ENCODE measurements at places on chromosomes 1 and 21.

GRCh38 chr1:118688891-118689290, 299.3 kb downstream of the TBX15 start:
- DNase-seq, result no peak

- DNase-seq, result no peak
These were observed 26.9 kb downstream of the IGSF21 start for GRCh38 chr1:18134324-18135046.

DNA sequence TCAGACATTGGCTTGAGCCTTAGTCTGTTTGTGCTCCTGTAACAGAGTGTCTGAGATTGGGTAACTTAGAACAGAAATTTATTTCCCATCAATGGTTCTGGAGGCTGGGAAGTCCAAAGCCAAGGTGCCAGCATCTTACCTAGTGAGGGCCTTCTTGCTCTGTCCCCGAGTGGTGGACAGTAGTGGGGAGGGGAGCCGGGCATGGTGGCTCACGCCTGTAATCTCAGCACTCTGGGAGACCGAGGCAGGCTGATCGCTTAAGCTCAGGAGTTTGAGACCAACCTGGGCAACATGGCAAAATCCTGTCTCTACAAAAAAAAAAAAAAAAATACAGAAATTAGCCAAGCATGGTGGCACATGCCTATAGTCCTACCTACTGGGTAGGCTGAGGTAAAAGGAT, 336.5 kb upstream of the VAMP3 start:
- no peak for DNase-seq

- DNase-seq, result no peak
These were observed 2.8 kb upstream of the SEC22B start for GRCh38 chr1:120178799-120179756.

DNA sequence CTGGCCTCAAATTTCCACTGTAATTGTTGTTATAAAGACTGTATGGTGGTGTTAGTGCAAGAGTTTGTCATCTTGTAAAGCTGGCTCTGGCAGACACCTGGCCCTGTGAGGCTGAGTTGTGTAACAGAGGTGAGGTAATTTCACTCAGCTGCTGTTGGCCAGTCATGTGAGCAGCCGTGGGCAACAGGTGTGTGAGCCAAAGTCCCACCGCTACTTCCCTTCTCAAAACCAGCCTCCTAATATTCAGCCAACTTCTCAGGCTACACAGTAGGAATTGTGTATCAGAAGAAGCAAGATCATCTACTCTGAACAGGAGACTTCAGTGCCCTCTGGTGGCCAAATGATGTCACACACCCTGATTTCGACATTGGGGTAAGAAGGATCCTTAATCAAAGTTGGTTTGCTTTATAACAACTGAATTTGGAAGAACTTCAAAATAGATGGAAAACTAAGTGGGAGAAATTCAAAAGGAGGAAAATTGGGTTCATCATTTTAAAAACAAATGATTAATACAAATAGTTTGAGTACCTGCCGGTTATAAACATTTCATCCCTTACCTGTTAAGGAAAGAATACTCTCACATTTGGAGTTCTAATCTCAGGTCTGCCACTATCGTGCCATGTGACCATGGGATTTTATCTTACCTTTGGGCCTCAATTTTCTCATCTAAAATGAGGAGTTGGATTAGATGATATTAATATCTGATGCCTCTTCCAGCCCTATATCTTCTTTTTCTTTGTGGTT, 2.6 kb upstream of the CREG1 start:
- peak; percentile 70 for DNase-seq

DNA sequence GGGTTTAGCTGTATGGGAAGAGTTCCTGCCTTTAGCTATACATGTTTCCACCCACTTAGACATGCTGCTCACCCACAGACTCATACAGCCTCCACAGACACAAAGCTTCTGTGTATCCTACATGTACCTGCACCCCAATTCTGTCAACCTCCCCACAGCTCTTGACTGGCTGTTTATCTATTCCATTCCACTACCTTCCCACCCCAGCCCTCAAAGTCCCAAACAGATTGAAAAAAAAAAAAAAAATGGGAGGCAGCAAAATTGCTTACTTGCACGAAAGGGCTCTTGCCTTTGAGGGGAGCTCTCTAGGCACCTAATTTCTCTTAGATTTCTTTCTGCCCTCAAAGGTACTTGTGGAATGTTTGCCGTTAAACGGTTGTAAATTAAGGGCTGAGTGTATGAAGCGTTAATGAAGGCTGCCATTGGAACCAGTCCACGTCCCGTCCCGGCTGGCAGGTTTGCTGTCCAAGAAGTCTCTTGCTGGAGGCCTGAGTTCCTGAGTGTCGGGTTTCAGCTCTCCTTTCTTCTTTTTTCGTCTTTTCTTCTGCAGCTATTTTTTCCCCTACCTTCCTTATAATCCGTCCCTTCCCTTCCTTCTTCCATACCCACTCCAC, 43.6 kb downstream of the PBX1 start:
- DNase-seq, result peak; percentile 57
